ENCODE measurements at places on chromosomes 6 and 20. TPM values are rescaled to one million over a fixed set of nuclear protein-coding genes. Genes with fewer than 3 reads are reported as not detected.

- H3K4me1 ChIP-seq = peaks cover 3% of the 10 kb centered on the region
- no peaks in the 10 kb centered on the region for H3K36me3 ChIP-seq
- no peaks in the 10 kb centered on the region for H3K27me3 ChIP-seq
- no peak overlapping the region for H3K4me3 ChIP-seq
- no peak for DNase-seq
Observed at GRCh38 chr6:49531774-49532569, 18.5 kb upstream of the C6orf141 start.

- H3K27me3 ChIP-seq = peaks cover 36% of the 10 kb centered on the region
- H3K27ac ChIP-seq = no peak overlapping the region
- no peak overlapping the region for H3K4me3 ChIP-seq
- H3K36me3 ChIP-seq = no peaks in the 10 kb centered on the region
- no peaks in the 10 kb centered on the region for H3K4me1 ChIP-seq
- no peak for DNase-seq
Observed at GRCh38 chr6:27556406-27556805, 83.5 kb upstream of the ZNF184 start.

- no peaks in the 10 kb centered on the region for H3K27me3 ChIP-seq
- peaks cover 4% of the 10 kb centered on the region for H3K4me1 ChIP-seq
- peak; percentile 91 for DNase-seq
- H3K27ac ChIP-seq = peak overlapping the region; percentile 79
- H3K36me3 ChIP-seq = no peaks in the 10 kb centered on the region
Observed at GRCh38 chr6:44000164-44000842, 126.9 kb downstream of the MRPL14 start.

The SAMD5 gene
- total RNA-seq = 13.8 TPM

- peak; percentile 60 for DNase-seq
- no peaks in the 10 kb centered on the region for H3K27me3 ChIP-seq
- H3K4me1 ChIP-seq = no peaks in the 10 kb centered on the region
- H3K4me3 ChIP-seq = no peak overlapping the region
Observed at GRCh38 chr6:6826095-6826901, 237.8 kb downstream of the LY86 start.

The MOCS3 gene
- 4.6 TPM for total RNA-seq
